NCI-H226 (cell line): ENCODE measurements at places on chromosomes 6 and 20.

- no peak for DNase-seq
These were observed 31.5 kb upstream of the TOP1 start for GRCh38 chr20:40997116-40997515.

DNA sequence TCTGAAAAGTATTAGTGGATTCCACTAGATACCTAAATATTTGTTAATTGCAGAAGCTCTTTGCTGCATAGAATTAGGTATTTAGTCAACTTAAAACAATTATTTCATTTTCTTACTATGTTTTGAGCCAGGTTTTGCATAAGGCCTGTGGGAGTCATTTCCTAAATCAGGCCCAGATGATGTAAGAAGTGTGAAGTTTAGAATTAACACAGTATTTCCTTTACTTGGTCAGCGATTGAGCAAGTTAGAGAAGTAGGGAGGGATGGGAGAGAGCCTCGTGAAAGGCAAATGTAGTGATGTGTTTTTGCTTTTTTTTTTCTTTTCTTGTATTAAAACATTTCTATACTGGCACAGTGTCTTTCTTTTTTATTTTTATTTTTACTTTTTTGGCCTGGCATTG lies 711.1 kb downstream of the HDGFL1 start:
- no peak for DNase-seq

- DNase-seq: no peak
These were observed 7.3 kb upstream of the ASF1A start for GRCh38 chr6:118886641-118887040.

DNA sequence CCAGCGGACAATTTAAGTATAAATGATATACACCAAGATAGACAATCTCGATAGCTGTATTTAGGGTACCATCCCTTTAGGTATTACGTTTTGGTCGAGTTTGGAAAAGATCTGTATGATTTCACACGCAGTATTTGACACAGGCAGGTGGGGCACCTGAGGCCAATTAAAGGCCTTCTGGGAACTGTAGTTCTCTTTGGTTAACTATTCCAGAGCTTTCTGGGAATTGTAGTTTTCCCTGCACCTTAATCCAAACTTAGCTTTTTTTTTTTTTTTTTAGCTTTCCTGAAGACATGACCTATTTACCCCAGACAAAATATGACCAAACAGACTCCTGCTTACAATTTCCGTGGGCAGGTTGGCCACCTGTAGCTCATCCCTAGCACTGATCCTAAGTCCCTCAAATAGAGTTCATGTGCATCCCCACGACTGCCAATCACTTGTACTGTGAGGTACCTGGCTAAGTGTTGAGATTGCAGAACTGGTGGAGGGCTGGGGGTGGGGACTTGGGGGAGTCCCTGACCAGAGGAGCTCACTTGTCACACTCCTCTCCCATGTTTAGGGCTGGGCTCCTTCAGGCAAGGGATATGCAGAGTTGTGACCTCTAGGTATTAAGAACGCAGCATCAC lies 999 bp upstream of the EHMT2 start:
- no peak for DNase-seq

DNA sequence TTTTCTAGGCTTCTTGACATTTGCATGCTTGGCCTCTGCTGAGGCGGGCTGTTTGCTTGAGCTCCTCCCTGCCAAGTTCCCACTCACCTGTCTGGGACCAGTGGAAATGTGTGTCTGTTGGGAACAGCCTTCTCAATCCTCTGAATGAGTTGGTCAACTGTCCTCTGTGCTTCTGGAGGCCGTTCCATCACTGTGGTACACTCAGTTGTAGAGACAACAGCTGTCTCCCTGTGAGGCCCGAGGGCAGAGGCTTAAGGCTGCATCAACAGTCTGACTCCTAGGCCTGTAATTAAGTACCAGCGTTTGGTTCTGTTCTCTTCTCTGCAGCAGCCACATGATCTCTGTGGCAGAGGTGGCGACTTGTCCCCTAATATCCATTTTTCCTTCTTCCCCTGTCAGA lies 110.9 kb downstream of the CDC5L start:
- no peak for DNase-seq

DNA sequence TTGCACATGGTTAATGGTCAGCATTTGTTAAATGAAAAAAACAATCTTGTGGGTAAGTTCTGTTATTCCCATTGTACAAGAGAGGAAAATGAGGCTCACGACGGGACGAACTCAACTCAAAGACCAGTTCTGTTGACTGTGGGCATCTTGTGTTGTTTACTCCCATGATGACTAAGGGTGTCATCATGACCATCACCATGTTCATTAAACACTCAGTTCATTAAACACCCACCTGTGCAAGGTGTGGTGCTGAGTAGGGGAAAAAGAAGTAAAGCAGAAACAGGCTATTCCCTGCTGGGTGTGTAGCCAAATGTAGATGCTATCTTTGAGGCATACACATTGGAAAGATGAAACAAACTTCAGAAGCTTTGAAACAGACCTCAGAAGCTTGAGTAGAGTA lies 4.5 kb downstream of the CHMP4B start:
- no peak for DNase-seq
